ENCODE measurements at places on chromosomes 12 and 14.

DNA sequence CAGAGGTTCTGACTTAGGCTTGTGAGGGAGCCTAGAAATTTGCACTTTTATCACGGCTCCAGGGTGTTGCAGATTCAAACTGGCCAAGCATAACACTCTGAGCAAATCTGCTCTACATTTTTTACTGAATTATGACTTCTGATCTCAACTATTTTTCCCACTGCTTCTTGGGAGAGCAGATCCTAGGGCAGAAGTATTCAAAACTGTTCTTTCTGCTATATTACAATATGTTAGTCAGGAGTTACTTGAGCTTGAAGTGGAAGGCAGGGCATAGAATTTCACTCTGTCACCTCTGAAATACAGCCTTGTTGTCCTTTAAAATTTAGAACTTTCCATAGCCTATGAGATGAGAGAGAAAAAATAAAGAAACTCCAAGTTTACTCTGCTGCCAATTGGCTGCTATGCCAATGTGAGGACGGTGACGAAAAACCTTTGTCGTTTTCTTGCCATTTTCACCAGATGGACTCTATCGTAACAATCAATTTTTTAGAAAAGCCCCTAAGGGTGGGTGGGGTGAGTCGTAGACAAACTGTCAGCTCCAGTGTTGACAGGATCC, 16.4 kb upstream of the KERA start:
- DNase-seq = no peak

DNA sequence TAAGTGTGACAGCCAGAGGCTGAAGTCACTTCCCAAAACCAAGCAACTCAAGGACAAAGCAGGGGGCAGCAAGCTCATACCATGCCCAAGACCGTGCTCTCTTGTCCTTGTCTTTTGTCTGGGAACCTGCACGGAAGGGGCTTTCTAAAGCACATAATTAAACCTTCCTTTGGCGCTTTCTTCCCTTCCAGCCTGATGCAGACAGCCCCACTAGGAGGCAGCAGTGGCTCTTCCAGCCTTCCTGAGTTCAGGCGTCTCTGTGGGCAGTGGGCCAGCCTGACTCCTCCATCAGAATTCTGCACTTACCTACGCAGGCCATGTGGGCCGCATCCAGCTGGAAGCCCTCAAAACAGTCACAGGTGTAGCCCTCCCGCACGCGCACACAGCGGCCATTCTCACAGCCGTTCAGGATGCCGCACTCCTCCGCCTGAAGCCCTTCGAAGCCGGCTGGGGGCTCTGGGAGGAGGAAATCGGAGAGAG, 7.6 kb downstream of the ISCA2 start:
- DNase-seq = no peak

- DNase-seq = no peak
Measured at GRCh38 chr12:15407025-15407424, 84.7 kb downstream of the PTPRO start.

- no peak for DNase-seq
Measured at GRCh38 chr12:41956353-41956752, 188.3 kb downstream of the GXYLT1 start.

DNA sequence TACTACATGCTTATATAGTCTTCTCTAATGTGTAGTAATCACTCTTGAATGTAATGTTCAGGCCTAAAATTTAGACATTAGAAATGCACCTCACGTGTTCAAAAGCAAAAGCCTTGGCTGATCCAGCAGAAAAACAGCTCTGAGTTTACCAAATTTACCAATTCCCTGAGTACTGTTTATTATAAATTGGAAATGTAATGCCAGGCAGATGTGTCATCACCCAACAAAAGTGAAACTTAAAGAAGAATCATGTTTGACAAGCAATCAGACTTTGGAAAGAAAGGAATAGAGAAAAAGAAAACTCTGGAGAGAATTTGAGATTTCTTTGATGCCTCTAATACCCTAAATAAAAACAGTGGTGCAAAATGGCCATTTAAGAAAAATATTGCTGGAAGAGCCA, 26.5 kb upstream of the STRAP start:
- DNase-seq = no peak

DNA sequence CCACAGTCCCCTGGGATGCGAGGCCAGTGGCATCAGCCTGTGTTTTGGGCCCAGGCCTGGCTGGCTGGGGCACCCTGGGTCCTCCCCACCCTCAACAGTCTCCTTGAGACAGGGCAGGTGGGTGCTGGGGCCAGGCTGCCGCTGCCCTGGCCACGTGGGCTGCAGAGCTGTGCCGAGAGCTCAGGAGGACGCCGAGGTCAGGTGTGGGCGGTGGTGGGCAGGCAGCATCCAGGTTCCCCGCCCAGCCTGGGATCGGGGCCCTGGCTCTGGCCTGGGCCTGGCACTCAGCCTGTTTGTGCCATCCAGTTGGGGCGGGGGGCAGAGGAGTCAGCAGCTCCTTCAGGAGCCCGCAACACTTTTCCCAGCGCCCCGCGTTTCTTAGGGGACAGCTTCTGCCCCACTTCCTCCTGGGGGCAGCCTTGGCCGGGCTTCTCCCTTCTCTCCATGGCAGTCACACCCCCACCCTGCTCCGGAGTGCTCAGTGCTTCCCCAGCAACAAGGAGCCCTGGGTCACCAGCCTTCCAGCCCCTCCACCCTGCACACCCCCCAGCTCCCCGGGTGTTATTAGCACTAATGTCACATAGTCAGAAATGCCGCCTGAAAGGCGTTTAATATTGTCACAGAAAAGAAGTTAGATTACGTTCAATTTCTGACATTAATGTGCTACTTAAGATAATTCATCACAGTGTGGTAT, 30.8 kb downstream of the KIF26A start:
- DNase-seq = no peak

- no peak for DNase-seq
Measured at GRCh38 chr12:19778172-19778571, 338.9 kb downstream of the AEBP2 start.

GRCh38 chr12:18794000-18794399, 56.1 kb downstream of the CAPZA3 start:
- no peak for DNase-seq

- no peak for DNase-seq
Measured at GRCh38 chr14:67319142-67319541, 40.5 kb downstream of the ATP6V1D start.

GRCh38 chr12:32917094-32917611, 20.6 kb upstream of the PKP2 start:
- no peak for DNase-seq

DNA sequence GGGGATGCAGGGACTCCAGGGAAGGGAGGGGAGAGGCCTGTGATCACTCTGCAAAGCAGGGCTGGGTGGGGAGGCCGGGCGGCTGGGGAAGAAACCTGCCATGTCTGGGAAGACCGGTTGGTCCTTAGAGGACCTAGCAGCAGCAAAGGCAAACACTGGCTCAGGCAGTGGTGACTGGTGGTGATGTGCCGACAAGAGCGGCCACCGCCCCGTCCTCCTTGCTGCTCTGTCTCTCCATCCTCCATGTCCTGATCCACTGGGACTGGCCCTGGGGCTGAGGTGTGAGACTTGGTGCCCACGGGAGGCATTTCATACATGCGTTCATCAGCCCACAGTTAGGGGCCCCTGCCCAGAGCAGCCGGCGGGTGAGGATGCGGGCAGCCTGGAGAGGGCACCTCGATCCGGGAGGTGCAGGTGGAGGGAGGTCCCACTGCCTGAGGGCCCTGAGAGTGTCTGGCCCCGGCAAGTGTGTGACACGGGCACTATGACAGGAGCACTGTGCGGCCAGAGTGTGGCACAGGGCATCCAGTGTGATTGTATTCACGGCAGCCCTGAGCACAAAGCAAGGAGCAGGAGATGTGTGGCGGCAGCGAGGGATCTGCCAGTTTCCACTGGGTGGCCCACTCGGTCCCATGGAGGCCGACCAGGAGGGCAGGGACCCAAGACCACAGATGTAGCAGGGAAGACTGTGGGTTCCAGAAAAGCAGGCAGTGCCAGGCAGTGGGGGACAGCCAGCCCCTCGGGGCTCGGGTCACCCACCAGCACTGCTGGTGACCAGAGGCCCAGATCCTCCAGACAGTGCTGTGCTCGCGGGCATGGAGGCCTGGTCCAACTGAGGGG, 13.9 kb downstream of the ANKRD9 start:
- no peak for DNase-seq

GRCh38 chr14:90733139-90733808, 83.0 kb downstream of the TTC7B start:
- DNase-seq = no peak

DNA sequence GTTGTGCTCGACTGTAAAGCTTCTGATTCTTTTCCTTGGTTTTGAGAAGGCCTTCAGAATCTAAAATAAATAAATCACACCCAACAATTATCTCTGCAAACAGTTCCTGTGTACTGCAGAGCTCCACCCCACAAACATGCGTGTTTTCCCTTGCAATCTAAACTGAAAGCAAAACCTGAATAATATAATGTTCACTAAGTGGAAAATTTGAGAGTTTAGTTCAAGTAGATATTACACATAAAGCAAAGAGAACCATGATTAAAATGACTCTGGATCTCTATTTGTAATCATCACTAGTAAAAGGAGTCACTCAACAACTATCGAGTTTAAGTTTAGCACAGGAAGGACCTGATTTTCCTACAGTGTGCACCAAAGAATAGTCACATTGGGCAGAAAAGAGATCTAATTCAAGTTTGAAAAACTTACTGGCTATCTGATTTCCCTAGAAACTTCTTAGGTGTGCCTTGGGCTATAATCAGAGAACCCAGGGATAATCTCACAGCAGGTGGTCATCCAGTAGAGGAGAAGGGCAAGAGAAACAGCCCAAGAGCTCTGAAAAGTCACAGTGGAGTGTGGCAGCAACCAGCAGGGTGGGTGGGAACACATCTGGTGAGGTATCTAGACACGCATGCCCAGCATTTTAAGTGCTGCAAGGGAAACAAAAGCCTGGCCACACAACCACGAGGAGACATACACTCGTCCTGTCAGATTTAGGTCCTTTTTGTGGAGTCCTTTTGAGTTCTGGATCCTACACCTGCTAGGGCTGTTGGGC, 25.4 kb downstream of the ATG14 start:
- no peak for DNase-seq

- DNase-seq = no peak
Measured at GRCh38 chr12:122265886-122266229, 436 bp downstream of the VPS33A start.

DNA sequence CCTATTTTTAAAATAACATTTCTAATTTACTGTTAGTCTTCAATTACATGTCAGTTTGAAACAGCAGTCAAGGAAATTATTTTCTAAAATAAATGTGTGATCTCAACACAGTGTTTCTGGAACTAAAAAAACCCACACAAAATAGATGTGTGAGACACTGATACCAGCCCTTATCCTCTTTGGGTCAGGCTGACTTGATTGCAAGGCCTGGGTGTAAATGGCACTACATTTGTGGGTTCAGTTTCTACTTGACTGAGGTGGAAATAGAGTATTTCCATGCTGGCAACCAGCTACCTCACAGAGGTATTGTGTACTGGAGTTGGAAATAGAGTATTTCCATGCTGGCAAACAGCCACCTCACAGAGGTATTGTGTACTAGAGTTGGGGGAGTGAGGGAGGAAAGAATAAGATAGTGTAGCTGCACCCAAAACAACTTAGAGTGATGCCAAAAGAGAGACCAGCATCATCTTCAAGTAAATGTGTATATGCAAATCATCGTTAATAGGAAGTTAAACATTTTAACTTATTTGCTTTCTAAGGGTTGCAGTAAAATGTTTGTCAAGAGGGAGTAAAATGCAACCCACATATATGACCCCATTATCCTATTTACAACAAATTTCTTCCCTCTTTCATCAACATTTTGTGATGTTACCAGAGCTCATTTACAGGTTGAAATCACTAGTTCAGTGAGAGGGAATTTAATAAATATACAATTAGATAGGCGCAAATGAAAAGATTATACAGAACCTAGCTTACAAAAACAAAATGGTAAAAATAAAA, 10.7 kb upstream of the LYZ start:
- no peak for DNase-seq

DNA sequence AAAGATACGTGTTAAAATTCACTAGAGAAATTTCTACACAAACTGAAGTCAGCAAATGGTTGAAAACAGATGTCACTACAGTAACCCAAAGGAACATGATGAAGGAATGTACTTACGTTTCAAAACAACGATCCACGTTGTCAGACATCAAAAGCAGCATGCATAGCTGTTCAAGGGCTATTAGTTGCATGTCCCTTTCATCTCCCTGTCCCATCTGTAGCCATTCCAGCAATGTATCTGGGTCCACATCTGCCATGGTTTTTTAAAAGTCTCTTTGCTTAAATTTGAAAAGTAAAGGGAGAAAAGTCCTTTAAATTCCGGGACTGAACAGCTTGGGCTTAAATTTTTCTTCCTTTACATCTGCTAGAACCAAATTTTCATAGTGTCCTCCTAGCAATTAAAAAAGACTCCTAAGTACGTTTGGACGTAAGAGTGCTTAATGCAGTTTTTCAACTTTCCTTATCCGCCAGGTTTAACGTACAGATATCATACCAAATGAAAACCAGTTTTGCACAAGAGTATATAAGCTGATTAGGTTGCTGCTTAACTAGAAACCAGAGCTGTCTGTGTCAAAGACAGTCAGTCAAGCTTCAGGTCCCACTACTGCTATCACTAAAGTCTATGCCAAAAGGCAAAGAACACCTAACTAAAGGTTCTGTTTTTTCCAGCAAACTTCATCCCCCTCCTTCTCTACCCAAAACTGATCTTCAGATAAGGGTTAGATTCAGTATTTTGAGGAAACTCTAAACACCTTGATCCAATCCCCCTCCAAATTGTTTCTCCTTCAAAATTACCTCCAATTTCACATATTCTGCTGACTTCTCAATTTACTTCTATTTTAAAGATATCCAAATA, 1.7 kb downstream of the HECTD1 start:
- no peak for DNase-seq

GRCh38 chr14:64293976-64294671, at the start of gene ESR2:
TSS of gene ESR2 (minus strand) at chr14:64294371. CDS start at chr14:64282985, 11,386 bp downstream.
- DNase-seq = peak; percentile 32

GRCh38 chr12:70186436-70186835, 56.8 kb upstream of the CNOT2 start:
- no peak for DNase-seq

GRCh38 chr14:79502751-79503148, 708.6 kb downstream of the DIO2 start:
- DNase-seq = no peak

GRCh38 chr14:64880221-64881121, 764 bp upstream of the SPTB start:
- DNase-seq = peak; percentile 58

DNA sequence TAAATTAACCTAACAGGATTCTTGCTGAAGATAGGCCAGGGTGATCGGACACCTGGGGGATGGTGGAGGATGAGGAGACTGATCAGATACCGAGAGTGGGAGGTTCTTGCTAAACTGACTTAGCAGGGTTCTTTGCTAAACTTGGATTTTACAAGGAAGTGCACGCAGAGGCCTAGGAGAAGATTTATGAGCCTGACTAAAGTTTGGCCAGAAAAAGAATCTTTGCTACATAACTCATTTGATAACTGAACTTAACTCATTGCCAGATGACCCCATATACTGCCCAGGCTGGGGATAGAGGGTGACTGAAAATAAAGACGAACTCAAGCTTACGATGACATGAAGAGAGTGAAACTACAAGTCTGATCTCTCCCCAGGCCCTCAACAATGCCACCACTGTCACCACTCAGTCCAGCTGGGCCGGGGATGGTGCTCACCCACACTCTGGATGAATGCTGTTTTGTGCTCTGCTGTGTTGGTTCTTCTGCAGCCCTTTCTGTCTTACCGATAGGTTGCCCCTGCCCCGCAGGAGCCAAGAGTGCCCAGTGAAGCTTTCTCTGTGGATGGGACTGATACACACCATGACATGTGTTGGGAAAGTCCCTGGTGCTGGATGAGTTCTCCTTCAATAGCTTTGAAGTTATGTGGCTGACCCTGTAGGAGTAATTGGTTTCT, 29.0 kb downstream of the PPFIBP1 start:
- DNase-seq = no peak

All from D721Med (cell line).